ENCODE measurements at places on chromosomes 6 and 20.

GRCh38 chr6:124881898-124882578 lies 80.2 kb upstream of the RNF217 start:
- no peaks in the 10 kb centered on the region for H3K36me3 ChIP-seq
- no peak overlapping the region for H3K4me3 ChIP-seq
- DNase-seq = no peak
- H3K4me1 ChIP-seq = no peaks in the 10 kb centered on the region

- no peaks in the 10 kb centered on the region for H3K36me3 ChIP-seq
- peaks cover 25% of the 10 kb centered on the region for H3K4me1 ChIP-seq
- H3K27me3 ChIP-seq = no peaks in the 10 kb centered on the region
- DNase-seq = no peak
- H3K27ac ChIP-seq = no peak overlapping the region
These were observed 66.1 kb downstream of the SYNE1 start for GRCh38 chr6:152571089-152571488.

- DNase-seq = no peak
- no peak overlapping the region for H3K27ac ChIP-seq
- no peaks in the 10 kb centered on the region for H3K36me3 ChIP-seq
- H3K4me3 ChIP-seq = no peak overlapping the region
These were observed 1.9 kb downstream of the FOXA2 start for GRCh38 chr20:22582386-22582963.

GRCh38 chr6:167829513-167829912 lies 2.8 kb downstream of the AFDN start:
- DNase-seq = no peak
- peaks cover 35% of the 10 kb centered on the region for H3K27me3 ChIP-seq
- peaks cover 12% of the 10 kb centered on the region for H3K4me1 ChIP-seq
- H3K4me3 ChIP-seq = no peak overlapping the region
- peaks cover 22% of the 10 kb centered on the region for H3K36me3 ChIP-seq

DNA sequence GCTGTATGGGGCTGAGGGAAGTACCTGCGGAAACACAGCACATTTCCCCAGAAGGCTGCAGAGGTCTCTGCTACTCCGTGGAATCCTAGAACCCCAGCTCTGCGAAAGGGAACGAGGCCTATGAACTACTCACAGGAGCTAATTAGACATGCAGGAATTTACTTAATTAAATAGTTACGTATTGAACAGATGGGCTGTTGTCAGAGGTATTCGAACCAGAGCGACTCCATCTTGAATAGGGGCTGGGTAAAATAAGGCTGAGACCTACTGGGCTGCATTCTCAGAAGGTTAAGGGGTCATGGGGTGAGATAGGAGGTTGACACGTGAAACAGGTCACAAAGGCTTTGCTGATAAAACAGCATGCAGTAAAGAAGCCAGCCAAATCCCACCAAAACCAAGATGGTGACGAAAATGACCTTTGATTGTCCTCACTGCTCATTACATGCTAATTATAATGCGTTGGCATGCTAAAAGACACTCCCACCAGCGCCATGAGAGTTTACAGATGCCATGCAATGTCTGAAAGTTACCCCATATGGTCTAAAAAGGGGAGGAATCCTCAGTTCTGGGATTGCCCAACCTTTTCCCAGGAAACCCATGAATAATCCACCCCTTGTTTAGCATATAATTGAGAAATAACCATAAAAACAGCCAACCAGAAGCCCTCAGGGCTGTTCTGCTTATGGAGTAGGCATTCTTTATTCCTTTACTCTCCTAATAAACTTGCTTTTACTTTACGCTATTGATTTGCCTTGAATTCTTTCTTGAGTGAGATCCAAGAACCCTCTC lies 14.7 kb upstream of the SSTR4 start:
- H3K36me3 ChIP-seq = no peaks in the 10 kb centered on the region
- H3K27ac ChIP-seq = no peak overlapping the region
- H3K4me1 ChIP-seq = no peaks in the 10 kb centered on the region
- DNase-seq = no peak
- H3K27me3 ChIP-seq = peaks cover 4% of the 10 kb centered on the region

DNA sequence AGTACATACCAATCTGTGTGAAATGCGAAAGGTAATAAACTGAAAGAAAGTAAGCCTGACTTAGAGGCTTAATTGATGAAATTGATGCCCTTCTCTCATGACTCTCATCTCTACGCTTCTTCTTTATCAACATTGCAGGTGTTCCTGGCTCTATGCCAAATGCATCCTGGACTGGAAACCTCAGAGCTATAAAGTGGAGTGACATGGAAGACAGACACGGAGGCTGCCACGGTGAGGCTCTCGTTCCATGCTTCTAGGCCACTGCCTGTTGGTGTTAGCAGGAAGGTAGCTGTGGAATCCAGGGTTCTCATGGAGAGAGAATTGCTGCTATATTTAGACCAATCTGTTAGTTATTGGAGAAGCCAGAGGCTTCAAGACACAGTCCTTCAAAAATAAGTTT lies 73.2 kb downstream of the C6orf52 start:
- no peaks in the 10 kb centered on the region for H3K4me1 ChIP-seq
- H3K27me3 ChIP-seq = no peaks in the 10 kb centered on the region
- no peaks in the 10 kb centered on the region for H3K36me3 ChIP-seq
- no peak overlapping the region for H3K27ac ChIP-seq

DNA sequence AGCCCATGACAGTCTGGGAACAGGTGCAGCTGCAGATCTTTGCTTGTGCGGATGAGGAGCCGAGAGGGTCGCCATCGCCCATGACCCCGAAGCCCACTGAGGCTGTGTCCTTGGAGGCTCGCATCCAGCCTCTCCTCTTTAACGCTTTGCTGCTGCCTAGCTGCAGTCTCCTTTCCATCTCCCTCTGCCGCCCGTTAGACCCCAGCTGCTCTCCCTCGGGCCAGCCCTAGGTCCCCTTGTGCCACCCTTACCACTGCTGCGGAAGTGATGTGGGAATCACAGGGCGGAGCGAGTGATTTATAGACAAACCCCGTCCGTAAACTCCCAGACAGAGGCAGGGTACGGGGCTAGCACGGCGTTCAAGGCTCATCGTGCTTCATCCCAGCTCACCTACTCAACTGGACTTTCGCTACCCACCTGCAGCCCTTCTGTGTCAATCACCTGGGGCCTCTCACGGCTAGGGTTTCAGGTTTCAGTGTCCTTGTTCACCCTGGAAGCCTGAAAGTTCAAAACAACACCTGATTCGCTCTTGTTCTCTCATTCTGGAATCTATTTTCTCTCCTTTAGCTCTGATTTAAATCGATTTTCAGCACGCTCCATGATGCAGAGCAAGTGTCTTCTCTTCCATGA lies 76.1 kb downstream of the PAX1 start:
- no peak overlapping the region for H3K4me3 ChIP-seq
- H3K4me1 ChIP-seq = no peaks in the 10 kb centered on the region
- no peaks in the 10 kb centered on the region for H3K36me3 ChIP-seq
- no peaks in the 10 kb centered on the region for H3K27me3 ChIP-seq
- DNase-seq = no peak
- no peak overlapping the region for H3K27ac ChIP-seq

DNA sequence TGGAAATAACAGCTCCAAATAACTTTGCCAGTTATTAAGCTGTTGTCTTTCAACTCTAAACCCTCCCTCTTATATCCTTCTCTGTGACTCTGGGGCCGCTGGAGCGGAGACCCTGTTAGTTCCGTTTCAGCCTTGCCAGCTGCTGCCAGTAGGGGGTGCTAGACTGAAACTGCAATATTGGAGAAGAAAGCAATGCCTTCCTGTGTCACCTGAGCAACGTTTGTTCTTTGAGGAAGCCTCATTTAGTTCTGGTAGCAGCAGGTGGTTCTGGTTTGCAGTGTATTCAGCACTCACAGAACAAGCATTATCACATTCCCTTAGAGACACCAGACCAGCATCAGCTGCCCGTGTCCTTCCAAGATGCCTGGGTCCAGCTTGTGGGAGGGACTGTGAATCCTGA lies 22.9 kb upstream of the JAG1 start:
- no peak for DNase-seq
- no peak overlapping the region for H3K27ac ChIP-seq
- peaks cover 38% of the 10 kb centered on the region for H3K27me3 ChIP-seq
- no peak overlapping the region for H3K4me3 ChIP-seq
- no peaks in the 10 kb centered on the region for H3K4me1 ChIP-seq

GRCh38 chr6:29552512-29553051 lies 7.0 kb downstream of the UBD start:
- H3K36me3 ChIP-seq = no peaks in the 10 kb centered on the region
- peaks cover 10% of the 10 kb centered on the region for H3K4me1 ChIP-seq
- peaks cover 70% of the 10 kb centered on the region for H3K27me3 ChIP-seq
- no peak overlapping the region for H3K27ac ChIP-seq
- DNase-seq = peak; percentile 16

GRCh38 chr6:125157280-125157679 lies 3.7 kb downstream of the TPD52L1 start:
- no peaks in the 10 kb centered on the region for H3K36me3 ChIP-seq
- no peak for DNase-seq
- H3K4me3 ChIP-seq = no peak overlapping the region
- H3K27me3 ChIP-seq = peaks cover 47% of the 10 kb centered on the region

GRCh38 chr20:25344634-25345033 lies 46.0 kb downstream of the ABHD12 start:
- H3K36me3 ChIP-seq = no peaks in the 10 kb centered on the region
- H3K4me1 ChIP-seq = peaks cover 17% of the 10 kb centered on the region
- no peak overlapping the region for H3K27ac ChIP-seq
- H3K4me3 ChIP-seq = no peak overlapping the region

- DNase-seq = no peak
- no peaks in the 10 kb centered on the region for H3K4me1 ChIP-seq
- no peak overlapping the region for H3K4me3 ChIP-seq
- H3K36me3 ChIP-seq = no peaks in the 10 kb centered on the region
- H3K27ac ChIP-seq = no peak overlapping the region
These were observed 37.4 kb upstream of the RIPPLY2 start for GRCh38 chr6:83815631-83816272.

Measured in effector memory CD8-positive, alpha-beta T cell (primary cell).